ENCODE measurements at places on chromosomes 16 and 17.

DNA sequence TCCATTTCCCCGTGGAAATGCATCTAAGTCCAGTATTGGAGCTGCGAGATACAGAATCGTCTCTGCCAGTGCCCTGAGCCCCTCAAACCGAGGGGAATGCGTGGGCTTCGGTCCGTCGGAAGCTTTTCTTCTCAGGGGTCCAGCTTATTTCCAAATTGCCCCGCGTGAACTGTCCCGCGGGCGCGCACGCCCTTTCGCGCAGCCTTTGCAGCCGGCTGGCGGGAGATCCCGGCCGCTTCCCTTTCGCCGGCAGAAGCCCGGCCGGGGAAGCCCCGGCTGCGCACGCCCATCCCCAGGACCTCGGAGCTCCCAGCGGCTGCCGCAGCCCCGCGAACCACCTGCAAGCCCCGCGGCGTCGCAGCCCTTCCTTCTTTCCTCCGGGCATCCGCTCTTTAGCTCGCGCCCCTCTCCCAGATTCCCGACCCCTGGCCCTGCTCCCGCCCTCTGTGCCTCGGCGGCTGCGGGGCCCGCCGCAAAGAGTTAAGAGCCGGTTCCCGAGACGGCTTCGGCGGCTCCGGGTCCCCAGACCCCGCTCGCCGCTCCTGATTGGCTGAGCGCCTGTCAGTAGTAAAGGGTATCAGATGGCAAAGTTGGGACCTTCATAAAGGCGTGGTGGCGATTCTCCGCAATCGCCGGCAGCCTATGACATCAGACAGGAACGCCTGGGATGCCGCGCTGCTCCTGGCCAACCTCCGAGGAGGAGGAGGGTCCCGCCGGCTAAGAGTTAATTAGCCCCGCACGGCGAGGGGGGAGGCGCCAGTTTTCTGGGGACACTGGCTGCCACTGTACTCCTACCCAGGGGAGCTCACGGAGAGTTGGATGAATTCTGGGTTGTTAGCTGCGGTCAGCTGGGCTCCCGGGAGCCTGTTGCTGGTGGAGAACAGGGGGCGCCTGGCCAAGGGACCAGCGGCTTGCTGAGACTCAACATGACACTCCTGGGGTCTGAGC, at the start of gene MYOCD:
Gene MYOCD, plus strand, starts transcription at position 628 of the 948 bp plus-strand sequence. Its CDS starts 299 bp downstream, at position 927.
- H3K27ac ChIP-seq = no peak within 1 kb of the TSS
- DNase-seq = peak; percentile 97
- H3K4me1 ChIP-seq = no peaks in the 10 kb centered on the region
- H3K27me3 ChIP-seq = peaks cover 3% of the 10 kb centered on the region

GRCh38 chr17:50783193-50783660, 15.9 kb upstream of the ANKRD40CL start:
- no peaks in the 10 kb centered on the region for H3K27me3 ChIP-seq
- no peak overlapping the region for H3K27ac ChIP-seq
- H3K4me3 ChIP-seq = no peak overlapping the region
- peak; percentile 98 for DNase-seq

DNA sequence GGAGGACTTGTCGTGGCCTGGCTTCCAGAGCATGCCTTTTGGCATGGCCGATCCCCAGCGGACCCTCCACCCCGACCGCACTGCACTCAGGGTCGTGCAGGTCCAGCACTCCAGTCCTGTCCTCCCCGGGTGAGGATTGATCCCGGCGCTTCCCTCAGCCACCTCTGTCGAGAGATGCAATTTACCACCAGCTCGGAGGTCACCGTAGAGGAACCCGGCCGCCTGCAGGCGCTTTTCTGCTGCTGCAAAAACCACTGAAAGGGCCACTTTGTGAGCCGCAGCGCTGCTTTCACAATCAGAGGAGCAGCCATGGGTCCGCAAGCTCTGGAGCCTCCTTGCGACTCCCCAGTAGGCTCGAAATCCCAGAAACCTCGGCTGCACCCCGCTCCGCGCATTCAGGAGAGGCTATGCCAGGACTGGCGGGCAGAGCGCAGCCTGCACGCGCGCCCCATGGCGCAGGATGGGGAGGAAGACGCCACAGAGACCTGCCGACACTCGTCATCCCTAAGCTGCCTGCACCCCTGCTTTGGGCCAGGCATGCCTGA, 134.2 kb downstream of the HS3ST2 start:
- no peak overlapping the region for H3K4me3 ChIP-seq
- DNase-seq = peak; percentile 74
- no peaks in the 10 kb centered on the region for H3K36me3 ChIP-seq
- H3K4me1 ChIP-seq = no peaks in the 10 kb centered on the region

- H3K27me3 ChIP-seq = 0 out of 2 replicates have a peak, but pooled peaks cover 2% of the 10 kb centered on the region
- no peaks in the 10 kb centered on the region for H3K36me3 ChIP-seq
- no peak for DNase-seq
- no peak overlapping the region for H3K27ac ChIP-seq
- no peak overlapping the region for H3K4me3 ChIP-seq
These were observed 3.9 kb upstream of the TNFSF12 start for GRCh38 chr17:7544911-7545310.

- no peak for DNase-seq
- no peaks in the 10 kb centered on the region for H3K4me1 ChIP-seq
- no peak overlapping the region for H3K27ac ChIP-seq
These were observed 26.5 kb downstream of the MAP3K14 start for GRCh38 chr17:45290269-45290765.

DNA sequence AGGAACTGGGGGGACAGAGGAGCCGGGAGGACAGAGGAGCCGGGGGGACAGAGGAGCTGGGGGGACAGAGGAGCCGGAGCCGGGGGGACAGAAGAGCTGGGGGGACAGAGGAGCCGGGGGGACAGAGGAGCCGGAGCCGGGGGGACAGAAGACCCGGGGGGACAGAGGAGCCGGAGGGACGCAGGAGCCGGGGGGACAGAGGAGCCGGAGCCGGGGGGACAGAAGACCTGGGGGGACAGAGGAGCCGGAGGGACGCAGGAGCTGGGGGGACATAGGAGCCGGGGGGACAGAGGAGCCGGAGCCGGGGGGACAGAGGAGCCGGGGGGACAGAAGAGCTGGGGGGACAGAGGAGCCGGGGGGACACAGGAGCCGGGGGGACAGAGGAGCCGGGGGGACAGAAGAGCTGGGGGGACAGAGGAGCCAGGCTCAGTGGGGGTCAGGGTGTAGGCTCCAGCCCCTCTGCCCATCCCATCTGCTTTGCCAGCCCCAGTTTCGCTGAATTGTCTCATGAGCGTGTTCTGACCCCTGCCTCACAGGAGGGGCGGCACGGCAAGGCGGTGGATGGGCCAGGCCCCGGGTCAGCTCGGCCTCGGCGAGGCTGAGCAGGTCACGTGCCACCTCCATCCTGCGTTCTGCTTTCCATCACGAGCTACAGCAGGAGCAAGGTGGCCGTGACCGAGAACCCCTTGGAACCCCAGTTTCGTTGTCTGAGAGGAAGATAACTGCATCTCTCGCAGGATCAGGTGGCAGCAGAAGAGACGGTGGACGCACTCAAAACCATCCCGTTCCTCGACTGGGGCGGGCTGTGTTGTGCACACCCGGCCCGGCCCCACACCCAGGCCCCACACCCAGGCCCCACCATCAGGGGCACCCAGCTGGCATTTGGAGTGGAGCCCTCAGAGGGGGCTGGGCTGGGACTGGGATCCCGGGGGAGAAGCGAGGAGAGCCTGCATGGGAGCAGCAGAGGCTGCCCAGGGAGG, 26.1 kb upstream of the CBFA2T3 start:
- H3K27ac ChIP-seq = no peak overlapping the region
- no peaks in the 10 kb centered on the region for H3K36me3 ChIP-seq
- peaks cover 2% of the 10 kb centered on the region for H3K27me3 ChIP-seq
- H3K4me1 ChIP-seq = no peaks in the 10 kb centered on the region

DNA sequence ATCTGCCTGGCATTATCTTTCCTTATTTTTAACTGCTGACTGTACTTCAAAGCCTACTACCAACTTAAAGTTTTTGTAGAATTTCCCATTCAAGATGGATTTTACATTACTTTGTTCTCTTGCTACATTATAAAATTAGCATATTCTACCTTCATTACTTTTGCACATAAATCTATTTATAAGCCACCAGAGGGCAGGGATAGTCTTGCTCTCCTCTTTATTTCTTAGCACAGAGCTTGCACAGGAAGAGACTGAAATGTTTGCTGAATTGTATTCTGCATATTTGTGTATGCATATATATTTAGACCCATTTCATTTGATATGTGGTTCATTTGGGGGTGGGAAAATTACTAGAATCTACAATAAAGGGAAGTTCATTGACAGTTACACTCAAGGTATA, 108.0 kb downstream of the SKAP1 start:
- no peak overlapping the region for H3K27ac ChIP-seq
- no peaks in the 10 kb centered on the region for H3K36me3 ChIP-seq
- no peaks in the 10 kb centered on the region for H3K4me1 ChIP-seq
- H3K4me3 ChIP-seq = no peak overlapping the region

DNA sequence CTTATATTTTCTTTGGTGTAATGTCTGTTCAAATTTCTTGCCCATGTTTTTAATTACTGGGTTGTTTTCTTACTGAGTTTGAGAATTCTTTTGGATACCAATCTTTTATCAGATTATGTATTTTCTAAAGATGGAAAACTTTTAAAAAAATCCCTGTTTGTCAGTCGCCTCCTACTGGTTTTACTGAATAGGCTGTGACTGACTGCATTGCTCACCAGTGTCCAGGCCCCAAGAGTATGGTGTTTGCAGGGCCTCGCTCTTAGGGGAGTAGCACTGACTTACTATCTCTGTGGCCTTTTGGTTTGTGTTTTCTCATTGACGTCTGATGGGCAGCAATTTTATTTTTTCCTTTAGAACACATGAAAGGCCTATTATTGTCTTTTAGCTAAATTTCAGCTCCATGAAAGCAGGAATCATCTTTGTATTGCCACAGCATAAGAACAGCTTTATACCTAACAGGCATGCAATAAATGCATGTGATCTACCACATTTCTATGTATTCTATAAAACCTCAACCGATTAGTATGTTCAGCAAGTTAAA, 188.4 kb downstream of the AATF start:
- peaks cover 5% of the 10 kb centered on the region for H3K36me3 ChIP-seq
- no peaks in the 10 kb centered on the region for H3K4me1 ChIP-seq
- DNase-seq = no peak
- no peak overlapping the region for H3K4me3 ChIP-seq
- H3K27ac ChIP-seq = no peak overlapping the region

DNA sequence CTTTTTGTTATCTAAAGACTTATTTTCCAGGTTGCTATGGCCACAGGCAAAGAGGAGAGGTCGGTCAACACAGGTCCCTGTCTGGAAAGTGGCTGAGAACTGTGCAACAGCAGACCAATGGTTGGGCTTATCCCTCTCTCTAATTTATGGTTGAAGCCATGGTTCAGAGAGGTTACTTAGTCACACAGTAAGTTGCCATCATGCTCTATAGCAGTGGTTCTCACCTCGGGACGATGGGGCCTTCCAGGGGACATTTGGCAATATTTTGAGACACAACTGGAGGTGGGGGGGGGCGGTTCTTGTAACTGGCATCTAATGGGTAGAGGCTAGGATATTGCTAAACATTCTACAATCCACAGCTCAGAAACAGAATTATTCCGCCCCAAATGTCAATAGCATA, 842 bp upstream of the LDAF1 start:
- no peaks in the 10 kb centered on the region for H3K27me3 ChIP-seq
- no peak overlapping the region for H3K27ac ChIP-seq
- H3K4me1 ChIP-seq = peaks cover 4% of the 10 kb centered on the region
- peak overlapping the region; percentile 92 for H3K4me3 ChIP-seq

DNA sequence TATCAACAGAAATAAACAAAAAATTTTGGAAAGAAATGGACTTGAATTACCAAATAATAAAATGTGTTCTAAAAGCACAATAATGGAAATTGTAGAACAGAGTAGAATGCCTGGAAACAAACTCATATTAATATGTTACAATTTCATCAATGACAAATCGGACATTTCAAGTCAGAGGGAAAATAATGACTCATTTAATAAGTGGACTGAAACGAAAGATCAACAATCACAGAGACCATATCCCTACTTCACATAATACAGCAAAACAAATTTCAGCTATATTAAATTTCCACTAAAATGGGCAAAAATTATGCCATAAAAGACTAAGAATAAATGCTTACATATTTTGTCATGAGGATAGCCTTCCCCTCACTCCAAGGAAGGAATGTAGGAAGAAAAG, 25.7 kb downstream of the CDYL2 start:
- no peaks in the 10 kb centered on the region for H3K36me3 ChIP-seq
- DNase-seq = no peak
- H3K4me1 ChIP-seq = no peaks in the 10 kb centered on the region
- H3K27me3 ChIP-seq = no peaks in the 10 kb centered on the region
- no peak overlapping the region for H3K4me3 ChIP-seq
- H3K27ac ChIP-seq = no peak overlapping the region

- H3K27me3 ChIP-seq = no peaks in the 10 kb centered on the region
- peaks cover 4% of the 10 kb centered on the region for H3K4me1 ChIP-seq
- peaks cover 20% of the 10 kb centered on the region for H3K36me3 ChIP-seq
- no peak overlapping the region for H3K27ac ChIP-seq
- DNase-seq = no peak
These were observed 6.8 kb downstream of the CDIP1 start for GRCh38 chr16:4531811-4532210.

DNA sequence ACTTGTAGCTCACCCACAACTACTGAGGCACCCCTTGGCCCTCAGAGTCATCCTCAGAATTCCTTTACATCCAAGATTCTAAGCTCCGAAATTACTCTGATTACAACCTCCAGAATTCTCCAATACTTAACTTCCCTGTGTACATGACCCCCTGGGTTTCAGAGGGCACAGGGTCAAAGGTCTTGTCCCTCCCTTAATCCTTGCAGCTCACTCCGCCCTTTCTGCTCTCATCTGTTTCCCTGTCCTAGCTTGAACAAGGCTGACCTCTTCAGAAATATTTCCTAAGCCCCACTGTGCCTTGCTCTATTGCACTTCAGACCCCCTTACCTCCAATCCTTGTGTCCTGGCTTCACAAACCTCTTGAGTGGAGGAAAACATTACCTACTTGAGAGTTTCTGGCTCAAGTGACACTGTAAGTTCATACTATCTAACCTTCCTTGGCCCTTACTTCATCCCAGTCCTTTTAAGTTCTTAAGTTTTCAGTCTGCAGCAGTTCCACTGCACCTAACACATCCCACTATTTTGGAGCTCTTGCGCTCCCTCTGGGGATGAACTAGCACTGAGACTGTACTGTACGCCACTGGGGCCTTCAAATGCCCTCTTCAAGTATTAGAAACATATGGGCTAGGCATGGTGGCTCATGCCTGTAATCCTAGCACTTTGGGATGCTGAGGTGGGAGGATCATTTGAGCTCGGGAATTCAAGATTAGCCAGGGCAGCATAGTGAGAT, 6.2 kb downstream of the N4BP1 start:
- no peak for DNase-seq
- H3K4me1 ChIP-seq = peaks cover 19% of the 10 kb centered on the region
- H3K27me3 ChIP-seq = no peaks in the 10 kb centered on the region
- no peak overlapping the region for H3K27ac ChIP-seq
- H3K4me3 ChIP-seq = no peak overlapping the region

- no peaks in the 10 kb centered on the region for H3K27me3 ChIP-seq
- peaks cover 7% of the 10 kb centered on the region for H3K36me3 ChIP-seq
- H3K4me1 ChIP-seq = peaks cover 8% of the 10 kb centered on the region
- no peak for DNase-seq
- H3K4me3 ChIP-seq = no peak overlapping the region
These were observed 29.9 kb downstream of the YPEL2 start for GRCh38 chr17:59361386-59361785.
